ENCODE measurements at places on chromosomes 3 and 15.

DNA sequence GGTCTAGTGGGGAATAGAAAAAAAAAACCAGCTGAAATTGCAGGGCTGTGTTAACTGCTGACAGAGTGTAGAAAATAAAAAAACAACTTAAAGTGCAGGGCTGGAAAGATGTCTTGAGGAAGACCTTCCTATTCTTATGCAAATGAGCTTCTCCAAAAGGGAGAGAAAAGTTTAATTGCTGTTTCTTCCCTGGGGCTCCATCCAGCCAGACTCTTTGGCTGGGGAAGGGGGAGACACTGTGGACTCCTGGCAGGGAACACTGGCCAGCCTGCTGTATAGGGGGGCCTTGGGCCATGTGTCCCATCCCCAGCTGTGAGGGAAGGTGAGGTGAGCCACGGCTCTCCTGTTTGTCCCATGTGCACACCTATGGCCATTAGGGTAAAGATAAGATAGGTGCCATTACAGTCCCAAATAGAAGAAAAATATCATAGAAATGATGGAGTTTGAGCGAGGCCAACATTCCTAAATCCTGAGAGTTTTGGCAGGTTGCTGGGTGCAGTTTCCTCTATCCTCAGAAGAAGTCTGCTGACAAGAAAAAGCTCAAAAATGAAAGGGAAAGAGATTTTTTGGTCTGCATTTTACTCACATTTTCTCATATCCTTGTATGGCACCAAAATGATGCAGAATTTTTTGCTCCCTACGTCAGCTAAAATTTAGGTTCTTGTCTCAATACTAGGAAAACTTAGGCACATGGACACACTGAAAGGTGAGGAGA, 901.7 kb downstream of the PLOD2 start:
- no peak for DNase-seq

DNA sequence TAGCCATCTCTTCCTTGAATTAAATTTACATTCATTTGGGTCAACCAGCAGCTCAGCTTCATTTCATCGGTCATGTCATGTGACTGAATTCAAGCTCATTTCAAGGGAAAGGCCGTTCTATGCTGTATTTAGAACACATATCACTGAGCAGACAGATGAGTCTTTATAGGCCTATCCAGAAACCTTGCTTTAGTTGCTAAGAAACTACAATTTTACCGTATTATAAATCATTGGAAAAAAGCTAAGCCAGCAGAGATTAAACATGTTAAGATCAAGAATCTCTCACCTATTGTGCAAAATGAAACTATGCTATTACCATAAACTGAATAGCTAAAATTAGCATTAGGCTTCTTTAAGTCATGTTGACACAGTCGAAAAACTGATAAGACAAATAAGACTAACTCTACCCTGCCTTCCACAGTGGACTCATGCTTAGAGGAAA, 2.2 kb downstream of the NPTN start:
- DNase-seq = no peak

DNA sequence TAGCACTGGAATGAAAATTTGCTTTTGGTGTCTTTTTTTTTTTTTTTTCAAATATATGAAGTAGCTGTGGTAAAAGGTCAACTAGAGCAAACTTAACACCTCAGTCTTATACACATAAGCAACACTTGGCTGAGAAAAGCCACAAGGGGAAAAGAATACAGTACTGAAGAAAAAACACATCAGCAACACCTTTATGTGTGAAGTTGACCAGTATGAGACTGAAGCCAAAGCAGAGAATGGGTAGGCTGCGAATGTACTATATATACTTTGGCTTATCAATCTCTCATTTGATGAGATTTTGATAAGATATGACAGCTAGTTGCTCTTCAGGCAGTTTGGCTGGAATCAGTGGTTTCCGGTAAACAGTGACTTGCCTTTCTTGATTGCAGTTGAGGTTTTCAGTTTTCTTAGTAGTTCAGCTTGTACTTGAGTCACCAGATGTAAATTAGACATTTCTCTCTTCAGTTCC, 22.0 kb upstream of the ZCWPW2 start:
- DNase-seq = peak; percentile 15

DNA sequence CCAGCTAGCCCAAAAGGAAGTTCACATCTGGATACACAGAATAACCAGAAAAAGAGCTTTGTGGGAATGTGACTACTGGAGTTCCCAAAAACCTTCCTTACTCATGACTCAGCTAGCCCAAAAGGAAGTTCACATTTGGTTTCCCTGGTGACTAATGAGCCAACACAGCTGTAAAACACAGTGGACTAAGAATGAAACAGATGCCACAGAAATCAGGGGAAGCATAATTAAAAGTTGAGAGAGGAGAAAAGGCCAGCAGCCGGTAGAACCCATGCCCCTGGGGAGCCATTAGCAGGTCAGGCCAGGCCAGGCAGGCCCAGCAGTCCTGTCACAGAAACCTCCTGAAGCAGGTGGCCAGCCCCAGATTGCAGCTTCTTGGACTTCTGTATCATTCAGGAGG, 130.3 kb downstream of the GHSR start:
- DNase-seq = no peak

DNA sequence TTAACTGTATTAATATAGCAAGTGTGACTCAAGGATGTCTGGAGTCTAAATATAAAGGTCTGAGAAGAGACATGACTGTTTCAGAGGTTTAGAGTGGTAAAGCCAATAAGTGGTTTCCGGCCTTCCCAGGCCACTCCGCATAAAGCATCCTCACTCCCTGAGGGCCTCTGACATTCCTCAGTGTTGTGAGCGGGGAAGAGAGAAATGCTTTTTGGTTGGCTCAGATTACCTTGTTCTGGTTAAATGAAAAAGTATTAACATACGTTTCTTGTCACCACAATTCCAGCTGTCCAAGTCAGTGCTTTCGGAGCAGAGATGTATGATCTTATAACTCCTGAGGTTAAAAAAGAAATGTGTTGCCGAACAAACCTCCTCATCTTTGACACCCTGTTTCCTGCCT, 103.8 kb downstream of the RBMS3 start:
- no peak for DNase-seq

DNA sequence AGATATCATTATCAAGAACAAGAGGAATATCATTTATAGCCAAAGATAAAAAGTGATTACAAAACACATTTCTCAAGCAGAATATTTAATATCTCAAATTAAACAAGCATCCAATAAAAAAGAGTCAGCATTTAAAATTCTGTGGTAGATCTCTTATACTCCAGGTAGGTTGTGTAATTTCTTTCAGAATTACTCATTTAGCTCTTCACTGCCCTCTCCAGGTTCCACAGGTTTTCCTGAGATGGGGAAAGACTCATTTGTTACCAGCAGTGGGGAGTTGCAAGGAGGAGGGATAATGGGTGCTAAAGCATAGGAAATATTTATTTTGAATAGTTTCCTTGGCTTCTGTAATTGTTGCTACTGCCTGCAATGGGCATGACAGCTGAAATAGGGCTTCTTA, 83.1 kb upstream of the RASGRP1 start:
- DNase-seq = no peak

DNA sequence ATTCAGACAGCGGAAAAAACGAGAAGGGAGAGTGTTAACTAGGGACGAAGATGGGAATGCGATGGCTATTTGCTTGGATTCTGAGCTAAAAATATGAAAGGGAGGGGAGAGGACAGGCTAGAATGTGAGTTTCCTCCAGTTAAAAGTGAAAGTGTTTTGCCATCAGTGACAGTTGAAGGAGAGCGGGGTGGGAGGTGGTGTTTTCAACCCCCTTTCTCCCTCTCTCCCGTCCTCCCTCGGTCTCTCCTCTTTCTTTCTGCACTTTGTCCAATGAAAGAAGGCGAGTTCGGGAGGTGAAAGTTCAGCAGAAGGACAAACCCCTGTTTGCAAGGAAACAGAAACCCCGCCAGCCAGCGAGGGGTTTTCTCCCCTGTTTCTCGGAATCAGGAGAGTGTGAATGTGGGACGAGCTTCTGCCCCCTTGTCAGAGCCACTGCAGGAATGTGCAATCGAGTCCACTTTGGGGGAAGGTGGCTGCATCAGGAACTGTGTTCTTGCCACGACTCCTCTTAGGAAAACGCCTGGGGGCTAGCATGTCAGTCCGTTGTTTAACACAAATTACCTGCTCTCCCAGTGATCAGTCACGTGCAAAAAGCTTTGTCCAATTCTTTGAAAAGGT, 975 bp upstream of the FOXP1 start:
- peak; percentile 51 for DNase-seq

DNA sequence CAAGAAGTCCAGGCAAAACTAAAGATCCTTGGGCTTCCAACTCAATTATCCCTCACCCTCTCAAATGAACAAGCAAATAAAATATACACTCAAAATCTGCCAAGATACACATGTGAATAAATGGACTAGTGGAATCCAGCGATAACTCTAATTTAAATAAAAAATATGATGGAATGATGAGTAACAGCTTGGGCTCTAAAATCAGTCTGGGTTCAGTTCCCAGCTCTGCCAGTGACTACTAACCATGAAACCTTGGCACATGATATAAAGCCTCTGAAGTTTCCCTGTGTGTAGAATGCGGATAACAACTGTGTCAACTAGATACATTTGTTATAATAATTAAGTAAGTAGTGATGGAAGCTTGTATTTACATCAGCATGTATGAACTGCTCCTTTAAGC, 81.3 kb downstream of the CADPS start:
- DNase-seq = no peak

GRCh38 chr15:68792901-68793766, 27.6 kb downstream of the ANP32A start:
- DNase-seq = no peak

DNA sequence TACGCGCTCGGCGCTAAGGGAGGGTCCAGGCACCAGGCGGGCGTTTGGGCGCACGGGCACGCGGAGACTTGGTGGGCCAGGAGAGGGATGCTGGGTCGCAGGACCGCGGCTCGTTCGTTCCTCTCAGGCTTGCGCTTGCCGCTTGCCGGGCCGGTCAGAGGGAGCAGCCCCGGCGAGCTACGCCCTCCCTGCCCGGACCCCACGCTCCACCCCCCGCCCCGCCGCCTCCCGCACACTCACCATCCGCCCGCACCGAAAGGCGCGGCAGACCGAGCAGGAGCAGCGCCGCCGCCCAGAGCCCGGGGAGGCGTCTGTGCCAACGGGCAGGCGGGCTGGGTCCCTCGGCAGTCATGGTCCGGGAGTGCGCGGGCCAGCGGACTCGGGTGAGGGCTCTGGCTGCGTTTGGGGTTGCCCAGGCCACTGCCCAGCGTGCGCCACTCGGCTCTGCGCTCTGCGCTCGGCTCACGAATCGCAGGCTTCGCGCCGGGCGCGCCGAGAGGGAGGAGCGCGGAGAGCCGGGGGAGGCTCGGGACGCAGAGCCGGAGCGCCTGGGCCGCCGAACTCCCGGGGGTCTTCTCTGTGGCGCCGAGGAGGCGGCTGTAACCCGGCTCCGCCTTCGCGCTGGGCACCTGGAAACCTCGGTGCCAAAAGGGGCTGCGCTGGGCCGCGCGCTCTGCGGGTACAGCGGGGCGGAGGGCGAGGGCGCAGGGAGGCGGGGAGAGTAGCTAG, at the start of gene SUSD5:
Gene SUSD5 (minus strand): TSS at position 365 of the 729 bp plus-strand sequence. CDS start 13 bp downstream, at position 352.
- no peak for DNase-seq

DNA sequence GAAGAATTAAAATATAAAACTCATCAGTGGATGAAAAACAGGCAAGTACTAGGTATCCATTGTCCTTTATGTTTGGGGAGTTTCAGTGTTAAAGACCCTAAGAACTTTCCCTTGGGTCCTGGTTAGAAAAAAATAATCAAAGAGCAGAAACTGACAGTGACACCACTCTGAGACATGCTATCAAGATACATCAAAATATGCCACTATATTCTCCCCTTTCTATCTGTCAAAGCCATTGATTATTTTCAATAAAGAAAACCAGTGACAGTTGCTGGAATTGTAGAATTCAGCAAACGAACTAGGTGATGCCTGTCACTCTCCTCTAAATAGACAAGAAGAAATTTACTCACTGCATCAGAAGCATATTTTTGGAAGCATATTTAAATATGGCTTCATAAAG, 496.7 kb upstream of the CFAP20DC start:
- DNase-seq = no peak

DNA sequence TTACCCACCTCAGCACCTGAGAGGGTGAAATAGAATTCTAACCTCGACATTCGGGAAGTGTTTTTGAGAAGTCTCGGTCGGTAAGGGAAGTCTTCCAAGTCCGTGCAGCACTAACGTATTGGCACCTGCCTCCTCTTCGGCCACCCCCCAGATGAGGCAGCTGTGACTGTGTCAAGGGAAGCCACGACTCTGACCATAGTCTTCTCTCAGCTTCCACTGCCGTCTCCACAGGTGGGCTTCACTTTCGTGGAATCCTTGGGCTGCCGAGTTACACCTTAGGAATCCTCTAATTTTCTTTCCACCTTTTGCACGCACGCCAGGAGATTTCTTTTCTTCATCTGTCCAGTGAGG, 775 bp downstream of the CCNDBP1 start:
- no peak for DNase-seq

- DNase-seq = no peak
Measured at GRCh38 chr3:99499235-99500158, 138.9 kb upstream of the COL8A1 start.

DNA sequence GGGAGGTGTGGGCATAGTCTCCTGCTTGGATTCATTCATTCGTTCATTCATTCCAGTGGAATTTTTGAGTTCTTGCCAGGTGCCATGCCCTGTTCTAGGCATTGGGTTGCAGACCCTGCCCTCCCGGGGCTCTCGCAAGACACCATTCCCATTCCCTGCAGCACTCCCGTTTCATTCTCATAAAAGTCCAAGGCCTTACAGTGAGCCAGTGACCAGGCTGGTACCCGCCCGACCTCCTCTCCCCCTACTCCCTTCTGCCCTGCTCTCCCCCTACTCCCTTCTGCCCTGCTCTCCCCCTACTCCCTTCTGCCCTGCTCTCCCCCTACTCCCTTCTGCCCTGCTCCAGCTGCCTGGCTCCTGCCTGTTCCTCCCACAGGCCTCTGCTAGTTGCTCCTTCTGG, 41.9 kb downstream of the AMOTL2 start:
- no peak for DNase-seq

GRCh38 chr3:68666429-68667136, 265.8 kb downstream of the TAFA4 start:
- no peak for DNase-seq

GRCh38 chr3:187833799-187834578, 88.7 kb upstream of the BCL6 start:
- DNase-seq = peak; percentile 23

GRCh38 chr15:44038755-44039191, 156.3 kb downstream of the FRMD5 start:
- DNase-seq = no peak

DNA sequence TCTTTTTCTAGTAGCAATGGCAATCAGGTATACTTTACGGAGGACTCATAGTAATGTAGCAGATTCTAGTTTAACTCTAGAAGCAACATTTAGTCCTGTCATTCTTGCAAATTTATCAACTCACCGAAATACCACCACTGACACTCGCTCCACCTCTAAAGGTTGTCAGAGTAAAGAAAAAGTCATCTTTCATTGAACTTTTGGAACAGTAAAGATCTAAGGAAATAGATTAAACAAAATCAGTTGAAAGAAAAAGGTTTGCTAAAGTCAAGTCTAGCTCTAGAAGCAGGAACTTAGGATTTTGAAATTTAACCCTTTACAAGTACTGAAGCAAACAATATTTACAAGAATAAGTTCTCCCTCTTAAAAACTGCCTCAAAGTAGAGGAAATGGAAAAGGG, 8.7 kb downstream of the ATP8B4 start:
- no peak for DNase-seq
